ENCODE measurements at places on chromosomes 11 and 22.

- DNase-seq, result no peak
These were observed 1.2 kb upstream of the CEP126 start for GRCh38 chr11:101913656-101914055.

GRCh38 chr11:35554491-35555437 lies 29.3 kb upstream of the PAMR1 start:
- no peak for DNase-seq

- peak; percentile 52 for DNase-seq
These were observed 15.1 kb downstream of the TBC1D22A start for GRCh38 chr22:46777609-46777970.

DNA sequence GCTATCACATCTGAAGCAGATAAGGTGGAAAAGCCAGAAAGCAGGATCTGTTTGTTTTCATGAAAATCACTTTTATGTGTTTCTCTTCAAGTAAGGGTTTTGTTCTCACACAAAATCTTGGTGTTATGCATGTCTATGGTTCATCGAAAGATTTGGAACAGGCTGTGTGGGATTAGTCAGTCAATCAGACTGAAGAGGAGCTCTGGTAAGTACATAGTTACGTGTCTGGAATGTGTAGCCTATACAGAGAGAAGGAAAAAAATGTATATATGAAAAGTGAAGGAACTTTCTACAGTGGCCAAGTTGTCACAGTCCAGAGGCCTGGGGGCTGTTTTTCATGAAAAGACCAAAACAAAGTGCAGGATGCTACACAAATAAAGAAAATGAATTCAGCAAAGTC lies 156.7 kb downstream of the CNTN5 start:
- no peak for DNase-seq

DNA sequence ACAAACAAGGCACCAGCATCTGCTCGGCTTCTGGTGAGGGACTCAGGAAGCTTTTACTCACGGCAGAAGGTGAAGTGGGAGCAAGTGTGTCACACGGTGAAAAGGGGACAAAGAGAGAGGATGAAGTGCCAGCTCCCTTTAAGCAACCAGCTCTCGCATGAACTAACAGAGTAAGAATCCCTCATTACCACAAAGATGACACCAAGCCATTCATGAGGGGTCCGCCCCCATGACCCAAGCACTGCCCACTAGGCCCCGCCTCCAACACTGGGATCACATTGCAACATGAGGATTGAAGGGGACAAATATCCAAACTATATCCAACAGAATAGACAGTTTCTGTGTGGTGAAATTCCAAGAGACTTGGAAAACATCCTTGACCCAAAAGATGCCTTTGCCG lies 198.2 kb upstream of the POU2AF2 start:
- no peak for DNase-seq

GRCh38 chr22:38901111-38901641 lies 29.2 kb upstream of the CBX6 start:
- DNase-seq, result no peak

- DNase-seq, result no peak
These were observed 198.3 kb upstream of the B3GAT1 start for GRCh38 chr11:134610116-134610910.

DNA sequence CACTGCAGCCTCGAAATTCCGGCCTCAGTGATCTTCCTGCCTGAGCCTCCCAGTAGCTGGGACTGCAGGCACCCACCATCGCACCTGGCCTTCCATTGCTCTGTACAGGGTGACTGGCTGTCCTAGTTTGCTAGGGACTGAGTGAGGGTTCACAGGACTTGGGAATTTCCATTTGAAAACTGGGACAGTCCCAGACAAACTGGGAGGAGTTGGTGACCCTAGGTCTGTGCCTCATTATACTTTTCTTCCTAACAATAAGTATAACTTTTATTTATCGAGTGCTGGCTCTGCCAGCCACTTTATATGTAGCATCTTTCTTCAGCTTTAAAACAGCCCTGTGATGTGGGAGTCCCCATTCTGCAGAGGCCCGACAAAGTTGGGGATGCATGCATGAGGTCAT lies 25.5 kb downstream of the TCP11L1 start:
- DNase-seq, result no peak

DNA sequence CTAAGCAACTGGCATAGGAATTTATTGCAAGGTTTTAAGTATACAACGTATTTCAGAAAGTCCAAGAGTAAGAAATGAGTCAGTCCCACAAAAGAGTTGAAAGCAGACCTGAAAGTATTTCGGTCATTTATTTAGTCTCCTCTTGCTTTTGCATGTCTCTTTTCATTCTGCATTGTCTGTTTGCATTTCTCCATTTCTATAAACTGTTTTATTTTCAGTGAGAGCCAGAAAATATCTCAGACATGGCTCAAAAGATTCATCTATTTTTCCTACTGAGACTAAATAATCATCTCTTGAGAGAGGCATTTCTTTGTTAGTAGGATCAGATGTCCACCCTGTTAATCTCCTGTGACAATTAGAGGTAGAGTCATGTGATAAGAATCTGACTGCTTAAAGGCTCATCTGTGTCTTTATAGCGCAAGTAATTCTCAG lies 219.1 kb upstream of the CCDC179 start:
- DNase-seq, result no peak

DNA sequence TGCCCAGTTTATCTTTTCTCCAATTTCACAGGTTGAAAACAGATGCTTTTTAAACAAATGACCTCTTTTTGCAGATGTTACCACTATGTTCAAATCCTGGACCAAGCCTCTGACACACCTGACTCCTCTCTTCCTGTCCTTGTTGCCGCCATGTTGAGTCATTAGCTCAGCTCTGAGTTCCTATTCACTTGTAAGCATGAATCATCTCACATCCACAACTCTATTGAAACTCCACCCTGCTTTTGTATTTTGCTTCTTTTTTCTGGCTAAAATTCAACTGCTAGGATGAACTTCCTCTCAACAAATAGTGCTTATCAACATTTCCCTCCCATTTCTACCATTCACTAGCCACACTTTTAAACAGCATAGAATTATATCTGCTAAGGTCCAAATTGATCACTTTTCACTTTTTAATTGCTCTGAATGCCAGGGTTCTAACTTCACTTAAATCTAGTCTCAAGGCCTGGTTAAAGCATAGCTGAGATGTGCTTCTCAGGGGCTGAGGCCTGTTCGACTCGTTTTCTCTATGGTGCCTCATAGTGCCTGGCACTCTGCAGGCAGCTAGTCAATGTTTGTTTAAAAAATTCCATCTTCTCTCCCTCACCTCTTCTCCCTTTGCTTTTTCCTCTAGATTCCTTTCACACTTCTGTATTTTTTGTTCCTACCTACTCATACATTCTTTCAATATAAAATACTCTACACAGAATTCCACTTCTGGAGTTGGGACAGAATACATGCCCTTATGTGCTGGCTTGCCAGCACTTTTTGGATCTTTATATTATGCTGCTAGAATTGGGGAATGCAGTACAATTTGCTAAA lies 3.9 kb downstream of the JOSD1 start:
- DNase-seq, result peak; percentile 62

- no peak for DNase-seq
These were observed 153.4 kb downstream of the NAV2 start for GRCh38 chr11:19866037-19866436.

- DNase-seq, result no peak
These were observed 211.4 kb downstream of the DSCAML1 start for GRCh38 chr11:117585631-117586030.

DNA sequence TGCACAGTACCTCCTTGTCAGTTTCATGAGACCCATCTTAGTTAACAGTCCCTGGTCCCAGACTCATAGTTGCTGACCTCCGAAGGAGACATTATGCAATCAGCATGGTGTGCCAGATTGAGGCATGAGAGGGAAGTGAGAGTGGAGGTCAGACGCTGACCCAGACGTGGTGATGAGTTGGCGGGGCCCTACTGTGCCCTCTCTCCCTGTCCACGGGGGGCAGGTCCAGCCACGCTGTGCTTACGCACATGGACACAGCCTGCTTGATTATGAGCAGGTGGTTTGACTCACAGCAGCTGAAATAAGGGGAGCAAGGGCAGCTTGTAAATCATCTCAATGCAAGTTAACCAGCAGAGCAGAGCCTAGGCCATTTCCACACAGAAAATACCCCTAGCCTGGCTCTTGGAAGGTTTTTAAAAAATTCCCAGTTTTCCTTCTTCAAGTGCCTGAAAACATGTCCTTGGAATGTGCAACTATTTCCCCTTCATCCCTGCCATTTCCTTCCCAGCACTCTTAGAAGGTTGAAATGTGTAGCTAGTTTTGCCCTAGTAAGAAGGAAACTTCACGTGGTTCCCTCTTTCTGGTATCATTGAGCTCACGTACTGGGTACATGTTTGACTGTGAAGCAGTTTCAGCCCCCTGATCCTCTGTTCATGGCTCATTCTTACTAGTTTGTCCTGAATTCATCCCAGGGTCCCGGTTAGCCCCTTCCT lies 122.6 kb upstream of the SORL1-AS1 start:
- no peak for DNase-seq

DNA sequence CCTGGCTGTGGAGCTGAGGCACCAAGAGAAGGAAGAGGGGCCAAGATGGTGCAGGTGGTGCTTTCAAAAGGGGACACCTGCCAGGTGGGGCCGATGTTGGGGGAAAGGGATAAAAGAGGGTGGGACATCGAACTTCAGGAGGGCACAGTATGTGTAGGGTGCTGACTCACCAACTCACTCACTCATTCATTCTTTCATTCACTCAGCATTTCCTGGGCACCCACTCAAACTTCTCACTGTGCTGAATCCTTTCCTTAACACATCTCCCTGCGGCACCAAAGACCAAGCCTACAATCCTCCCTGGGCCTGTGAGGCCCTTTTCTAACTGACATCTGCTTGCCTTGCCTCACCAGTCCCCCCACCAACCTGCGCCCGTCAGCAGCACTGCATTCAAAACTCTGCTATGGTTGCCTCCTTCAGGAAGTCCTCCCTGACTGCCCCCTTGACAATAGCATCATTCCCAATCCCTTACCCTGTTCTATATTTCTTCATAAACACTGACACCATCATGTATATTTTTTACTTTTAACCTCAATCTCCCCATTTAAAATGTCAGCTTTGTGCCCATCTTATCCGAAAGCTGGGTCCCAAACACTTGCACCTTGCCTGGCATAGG lies 246.6 kb downstream of the MN1 start:
- DNase-seq, result no peak

DNA sequence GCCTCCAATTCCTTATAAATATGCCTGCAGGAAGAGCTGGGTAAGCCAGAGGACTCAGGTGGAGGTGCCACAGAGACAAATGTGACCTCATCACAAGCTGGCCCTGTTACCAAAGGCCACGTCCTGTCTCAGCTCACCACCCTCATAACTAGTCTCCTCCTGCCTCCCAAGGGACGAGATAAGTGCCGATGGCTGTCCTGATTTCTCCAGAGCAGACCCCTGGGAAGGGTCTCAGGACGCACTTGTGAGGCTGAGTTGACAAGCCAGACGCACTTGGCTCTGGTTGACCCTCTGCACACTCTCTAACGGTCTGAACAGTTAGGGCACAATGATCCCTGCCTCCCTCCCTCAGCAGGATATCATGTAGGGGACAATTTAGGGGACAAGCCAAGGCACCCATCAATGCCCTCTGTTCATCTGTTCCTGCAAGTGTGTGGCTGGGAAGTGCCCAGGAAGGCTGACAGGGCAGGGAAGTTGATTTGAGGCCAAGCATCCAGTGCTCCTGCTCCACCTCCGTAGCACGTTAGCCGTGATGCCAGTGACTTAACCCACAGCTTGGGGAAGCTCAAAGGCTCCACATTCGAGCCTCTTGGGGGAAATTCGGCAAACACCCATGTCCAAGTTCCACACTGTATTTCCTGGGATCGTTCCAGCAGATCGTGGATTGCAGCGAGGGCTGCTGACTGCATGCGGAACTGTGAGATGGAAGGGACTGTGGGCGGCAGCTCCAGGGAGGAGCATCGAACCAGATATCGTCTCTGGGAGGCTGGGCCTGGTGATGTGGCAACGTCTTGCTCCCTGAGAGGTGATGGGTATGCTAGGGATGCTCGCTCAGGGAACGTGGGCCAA lies 2.8 kb downstream of the SMIM38 start:
- no peak for DNase-seq

DNA sequence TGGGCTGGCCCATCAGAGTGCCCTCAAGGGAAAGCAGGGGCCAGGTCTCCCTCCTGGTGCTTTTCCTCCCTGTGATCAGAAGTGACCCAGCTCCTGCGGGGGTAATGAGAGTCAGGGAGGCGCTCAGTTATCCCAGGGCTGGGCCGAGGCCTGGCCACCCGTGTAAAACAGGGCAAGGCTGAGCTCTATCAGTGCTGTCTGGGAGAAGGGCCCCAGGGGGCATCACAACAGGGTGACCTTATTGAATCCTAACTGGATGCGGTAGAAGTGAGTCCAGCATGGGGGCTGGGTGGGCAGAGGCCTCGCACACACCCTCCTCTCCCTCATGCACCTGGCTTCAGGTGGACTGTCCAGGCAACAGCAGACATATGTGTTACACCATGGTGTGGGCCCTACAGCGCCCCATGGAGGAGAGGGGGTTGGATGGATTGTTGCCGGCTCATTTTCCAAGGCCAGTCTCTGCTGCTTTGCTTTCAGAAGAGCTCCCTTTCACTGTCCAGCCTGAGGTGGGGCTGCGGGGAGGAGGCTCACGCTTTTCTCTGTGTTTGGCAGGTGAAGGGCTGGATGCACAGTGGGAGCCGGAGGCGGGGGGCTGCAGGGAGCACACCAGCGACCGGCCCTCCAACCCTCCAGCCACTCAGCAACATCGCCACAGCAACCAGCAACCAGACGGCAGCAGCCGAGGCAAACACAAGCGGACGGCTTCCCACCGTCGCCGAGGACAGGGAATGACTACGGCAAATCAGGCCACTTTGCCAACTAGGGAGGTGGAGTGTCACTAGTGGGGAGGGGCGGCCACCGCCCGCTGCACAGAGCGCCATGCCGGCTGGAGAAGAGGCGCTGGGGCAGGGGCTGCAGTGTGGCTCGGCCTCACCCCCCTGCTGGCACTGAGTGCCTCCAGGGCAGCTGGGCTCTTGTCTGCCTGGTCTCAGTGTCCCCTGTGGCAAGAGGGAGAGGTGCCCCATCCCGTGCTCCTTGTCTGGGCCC lies 24.7 kb downstream of the GNAZ start:
- no peak for DNase-seq

GRCh38 chr11:34358258-34358727 lies 483 bp upstream of the ABTB2 start:
- DNase-seq, result peak; percentile 49

DNA sequence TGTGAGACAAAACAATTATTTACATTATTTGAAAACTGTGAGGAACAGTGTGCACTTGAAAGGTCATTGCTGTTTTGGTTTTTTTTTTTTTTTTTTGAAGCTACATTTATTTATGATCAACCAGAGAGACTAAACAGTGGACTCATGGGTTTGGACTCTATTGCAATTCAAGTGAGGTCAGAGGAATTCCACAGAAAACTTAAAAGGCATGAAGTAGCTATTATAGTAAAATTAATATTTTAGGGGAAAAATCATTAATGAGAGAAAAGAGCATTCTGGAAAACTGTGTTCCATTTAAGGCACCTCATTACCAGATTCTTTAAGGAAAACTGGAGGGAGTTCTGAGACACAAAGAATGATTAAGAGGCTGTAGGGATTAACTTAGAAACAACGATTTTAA lies 102.8 kb downstream of the WNT11 start:
- no peak for DNase-seq

GRCh38 chr11:104151404-104152204 lies 12.3 kb downstream of the PDGFD start:
- DNase-seq, result no peak
